Thoracic aorta (tissue), 2 donors: ENCODE measurements at places on chromosomes 12 and 14. TPM values are rescaled to one million over a fixed set of nuclear protein-coding genes. Genes with fewer than 3 reads are reported as not detected.

MDP1 gene
- total RNA-seq: 15.7 TPM

KRT4 gene
- total RNA-seq: not detected

TPH2 gene
- not detected for total RNA-seq

METTL25 gene
- total RNA-seq: 9.7 TPM

USP30 gene
- total RNA-seq: 27.5 TPM

VTI1B gene
- total RNA-seq: 47.9 TPM
